ENCODE measurements at places on chromosomes 16 and 17.

DNA sequence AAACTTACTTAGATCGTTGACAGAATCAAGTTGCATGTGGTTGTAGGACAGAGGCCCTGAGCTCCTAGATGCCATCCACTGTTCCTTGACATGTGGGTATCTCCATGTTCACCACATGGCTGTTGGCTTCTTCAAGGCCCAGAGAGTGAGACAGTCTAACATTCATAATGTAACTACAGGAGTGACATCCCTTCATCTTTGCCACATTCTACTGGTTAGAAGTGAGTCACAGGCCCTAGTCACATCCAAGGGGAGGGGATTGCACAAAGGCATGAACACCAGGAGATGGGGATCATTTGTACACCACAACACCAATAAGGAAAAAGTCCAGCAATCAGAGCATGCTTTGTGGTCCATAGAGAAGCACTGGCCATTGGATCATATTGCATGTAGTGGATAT lies 56.6 kb downstream of the WSCD1 start:
- no peak for DNase-seq

DNA sequence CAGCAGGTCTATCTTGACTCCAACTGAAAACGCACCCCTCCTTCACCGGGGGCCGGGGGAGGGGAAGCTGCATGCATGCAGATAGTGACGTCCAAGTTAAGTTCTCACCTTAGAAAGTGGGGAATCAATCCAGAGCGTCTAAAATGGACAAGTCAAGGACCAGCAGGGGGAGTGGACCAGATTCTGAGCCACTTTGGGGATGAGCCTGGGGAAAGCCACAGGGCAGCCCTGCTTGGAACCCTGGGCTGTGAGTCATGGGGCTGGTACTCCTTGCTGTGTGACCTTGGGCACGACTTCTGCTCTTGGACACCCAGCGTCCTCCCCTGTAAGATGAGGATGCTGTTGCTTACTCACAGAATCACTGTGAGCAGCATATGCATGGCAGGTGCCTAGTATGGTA lies 9.1 kb downstream of the TNFRSF13B start:
- no peak for DNase-seq

DNA sequence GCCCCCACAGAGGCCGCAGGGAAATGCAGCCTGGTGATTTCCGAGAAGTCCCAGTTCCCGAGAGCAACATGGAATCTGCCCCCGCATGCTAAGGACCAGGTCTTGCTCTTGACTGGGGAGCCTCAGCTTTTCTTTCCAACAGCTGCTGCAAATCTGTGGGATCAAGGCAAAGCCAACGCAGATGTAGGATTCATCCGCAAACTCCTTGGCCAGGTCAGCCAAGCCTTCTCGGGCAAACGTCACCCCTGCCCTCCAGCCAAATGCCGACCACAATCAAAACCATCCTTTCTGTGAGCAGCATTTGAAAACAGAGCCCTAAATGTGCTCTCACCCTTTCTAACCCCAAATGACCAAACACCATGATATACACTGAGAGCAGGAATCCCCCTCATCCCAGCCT lies 54.0 kb downstream of the MRM3 start:
- DNase-seq: no peak

DNA sequence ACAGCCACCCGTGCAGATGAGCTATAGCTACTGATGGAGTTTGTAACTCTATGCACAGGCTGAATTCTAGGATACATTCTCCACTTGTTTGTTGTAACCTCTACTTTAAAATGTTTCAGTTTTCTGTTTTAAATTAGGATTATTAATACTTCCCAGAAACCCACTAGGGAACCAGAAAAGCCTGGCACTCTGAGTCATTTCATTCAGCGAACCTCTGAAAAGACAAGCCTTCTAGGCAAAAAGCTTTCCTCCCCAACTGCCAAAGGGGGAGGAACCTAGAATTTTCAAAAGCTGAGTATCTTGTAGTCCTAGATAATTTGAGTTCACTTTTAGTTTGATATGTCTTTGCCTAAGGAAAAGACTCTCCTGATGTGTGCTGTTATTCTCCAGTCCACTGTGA lies 43.2 kb downstream of the GOSR1 start:
- no peak for DNase-seq

DNA sequence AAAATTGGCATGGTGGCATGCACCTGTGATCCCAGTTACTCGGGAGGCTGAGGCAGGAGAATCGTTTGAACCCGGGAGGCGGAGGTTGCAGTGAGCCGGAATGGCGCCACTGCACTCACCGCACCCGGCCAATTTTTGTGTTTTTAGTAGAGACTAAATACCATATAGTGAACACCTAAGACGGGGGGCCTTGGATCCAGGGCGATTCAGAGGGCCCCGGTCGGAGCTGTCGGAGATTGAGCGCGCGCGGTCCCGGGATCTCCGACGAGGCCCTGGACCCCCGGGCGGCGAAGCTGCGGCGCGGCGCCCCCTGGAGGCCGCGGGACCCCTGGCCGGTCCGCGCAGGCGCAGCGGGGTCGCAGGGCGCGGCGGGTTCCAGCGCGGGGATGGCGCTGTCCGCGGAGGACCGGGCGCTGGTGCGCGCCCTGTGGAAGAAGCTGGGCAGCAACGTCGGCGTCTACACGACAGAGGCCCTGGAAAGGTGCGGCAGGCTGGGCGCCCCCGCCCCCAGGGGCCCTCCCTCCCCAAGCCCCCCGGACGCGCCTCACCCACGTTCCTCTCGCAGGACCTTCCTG lies at the start of gene HBQ1:
TSS of gene HBQ1 (plus strand) at position 359 of the 575 bp plus-strand sequence. CDS start at position 387, 28 bp downstream.
- DNase-seq: no peak
